ENCODE measurements at places on chromosomes 6 and 20.

DNA sequence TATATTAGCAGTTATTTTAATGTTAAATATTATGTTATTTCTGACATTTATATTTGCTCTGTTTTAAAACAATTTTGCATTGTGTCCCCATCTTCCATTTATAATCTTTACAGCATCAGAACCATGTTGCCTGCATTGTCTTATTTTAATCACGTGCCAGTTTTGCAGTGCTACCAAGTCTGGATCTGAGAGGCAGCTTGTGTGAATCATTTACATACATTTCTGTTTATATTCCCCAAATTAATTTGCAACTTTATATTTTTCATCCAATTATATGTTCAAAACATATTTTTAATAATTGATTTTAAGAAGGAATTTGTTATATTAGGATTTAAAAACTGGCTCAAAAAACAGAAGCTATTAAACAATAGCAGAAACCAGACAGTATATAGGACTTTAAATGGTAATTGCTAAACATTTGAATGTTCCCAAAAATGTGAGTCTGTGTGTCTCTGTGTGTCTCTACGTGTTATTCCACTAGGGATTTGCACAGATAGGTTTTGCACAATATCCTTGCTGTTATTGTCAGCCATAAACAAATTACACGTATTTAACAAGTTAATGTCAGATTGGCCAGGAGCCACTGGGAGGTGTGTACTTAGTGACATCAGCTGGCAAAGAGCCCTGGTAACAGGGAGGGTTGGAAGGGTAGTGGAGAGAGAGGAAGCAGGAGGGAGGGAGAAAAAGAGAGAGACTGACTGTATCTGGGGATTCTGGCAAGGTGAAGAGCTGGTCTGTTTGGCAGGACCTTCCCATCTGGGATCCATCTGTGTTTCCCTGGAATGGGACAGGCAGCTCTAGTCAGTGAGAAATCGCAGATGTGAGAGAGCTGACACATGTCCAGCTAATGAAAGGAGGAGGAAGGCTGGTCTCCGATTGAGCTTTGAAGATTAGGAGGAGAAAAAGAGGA lies 72.1 kb downstream of the CBFA2T2 start:
- DNase-seq: peak; percentile 84

GRCh38 chr6:1762203-1762602 lies 152.5 kb downstream of the FOXC1 start:
- DNase-seq: no peak

GRCh38 chr20:51064137-51064536 lies 41.2 kb upstream of the KCNG1 start:
- DNase-seq: no peak

- no peak for DNase-seq
Observed at GRCh38 chr20:13061381-13061780, 52.6 kb downstream of the SPTLC3 start.

DNA sequence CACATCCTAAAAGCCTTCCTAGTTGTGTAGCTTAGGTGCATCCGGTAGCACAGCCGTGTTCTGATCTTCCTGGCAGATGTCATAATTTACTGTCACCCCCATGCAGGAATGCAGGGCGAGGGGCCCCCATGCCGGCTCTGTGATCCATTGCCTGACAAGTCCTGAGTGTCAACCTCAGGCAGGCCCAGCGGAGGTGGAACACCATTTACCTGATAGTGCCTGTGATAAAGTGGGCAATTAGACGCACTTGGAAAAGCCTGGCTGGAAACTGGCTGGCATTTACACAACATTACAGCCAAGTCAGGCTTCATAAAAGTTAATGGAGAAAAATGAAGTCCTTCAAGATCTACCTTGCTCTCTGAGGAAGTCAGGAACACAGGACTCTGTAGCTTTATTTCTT lies 521.4 kb upstream of the JAG1 start:
- DNase-seq: no peak

GRCh38 chr20:16349523-16350260 lies 223.6 kb downstream of the KIF16B start:
- no peak for DNase-seq

DNA sequence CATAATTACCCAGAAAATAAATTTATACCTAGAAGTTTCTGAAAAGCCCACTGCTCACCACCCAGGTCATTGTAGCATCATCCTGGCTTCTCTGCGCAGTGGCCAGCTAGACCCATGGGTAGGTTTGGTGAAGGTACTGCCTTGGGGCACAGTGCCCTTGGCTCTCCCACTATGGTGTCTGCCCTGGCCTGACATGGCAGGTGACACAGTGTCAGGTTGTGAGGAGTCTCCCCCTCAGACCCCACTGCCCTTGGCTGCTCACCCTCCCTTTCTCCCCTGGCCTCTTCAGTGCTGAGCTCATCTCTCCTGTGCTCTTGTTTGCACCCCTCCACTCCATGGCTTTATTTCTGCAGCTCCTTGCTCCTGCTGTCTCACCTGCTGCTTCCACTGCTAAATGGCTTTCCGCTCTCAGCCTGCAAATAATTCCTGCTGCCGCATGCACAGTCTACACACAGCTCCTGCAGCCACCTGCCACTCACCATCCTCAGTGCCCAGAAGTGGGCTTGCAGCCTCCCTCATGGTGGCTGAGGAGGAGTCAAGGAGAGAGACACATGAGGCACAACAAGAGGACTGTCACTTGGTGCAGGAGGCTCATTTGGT lies 313.4 kb upstream of the MOCS1 start:
- DNase-seq: no peak

DNA sequence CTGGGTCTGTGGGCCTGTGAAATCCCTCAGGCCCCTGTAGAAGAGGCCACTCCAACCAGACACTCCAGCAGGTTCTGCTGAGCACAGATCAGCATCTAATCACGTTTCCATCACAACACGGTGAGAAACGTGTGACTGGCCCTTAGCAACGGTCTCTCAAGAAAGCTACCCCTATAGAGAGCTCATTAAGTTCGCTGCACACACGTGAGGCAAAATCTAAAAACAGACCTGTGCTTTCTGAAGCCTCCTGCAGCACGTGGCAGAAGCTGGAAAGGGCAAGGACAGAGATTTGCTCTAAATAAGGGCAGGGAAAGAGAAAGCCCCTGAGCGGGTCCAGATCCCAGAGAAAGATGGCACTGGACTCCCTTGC lies 56.5 kb downstream of the GPR6 start:
- DNase-seq: no peak

DNA sequence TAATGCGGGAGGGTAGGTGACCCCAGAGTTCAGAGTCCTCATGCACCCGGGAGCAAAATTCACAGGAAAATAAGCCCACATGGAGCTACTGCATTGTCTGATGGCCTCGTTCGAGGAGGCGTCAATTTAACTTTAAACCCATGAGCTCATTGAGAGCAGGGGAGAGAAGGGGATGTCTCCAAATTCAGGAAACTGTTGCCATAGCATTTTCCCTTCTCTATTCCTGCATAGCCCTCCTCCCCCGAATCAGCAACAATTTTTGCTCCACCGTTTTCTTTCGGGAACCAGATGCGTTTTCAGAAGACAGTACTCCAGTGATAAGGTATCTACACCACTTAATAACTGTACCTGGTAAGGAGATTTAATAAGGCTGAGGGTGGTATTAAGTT lies 324 bp upstream of the LAMP5 start:
- DNase-seq: no peak

- DNase-seq: no peak
Observed at GRCh38 chr6:111872401-111873177, 663 bp downstream of the FYN start.

GRCh38 chr6:131258816-131259476 lies 123.7 kb downstream of the AKAP7 start:
- DNase-seq: peak; percentile 29

DNA sequence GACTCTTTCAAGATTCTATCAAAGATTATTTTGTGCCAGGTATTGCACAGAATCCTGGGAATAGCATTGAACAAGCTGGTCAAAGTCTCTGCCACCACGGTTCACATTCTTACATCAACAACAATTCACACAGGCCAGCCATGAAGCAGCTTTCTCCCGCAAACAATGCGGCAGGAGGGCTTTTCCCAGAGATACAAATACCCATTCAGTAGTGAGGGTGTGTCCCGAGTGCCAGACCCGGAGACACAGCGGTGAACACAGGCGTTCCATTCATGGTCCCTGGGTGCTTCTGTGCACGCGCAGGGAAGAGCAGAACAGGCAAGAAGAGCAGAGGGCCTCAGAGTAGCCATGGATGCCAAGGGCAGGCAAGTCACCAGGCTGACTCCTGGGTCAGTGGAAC lies 83.3 kb upstream of the PDE10A start:
- no peak for DNase-seq

- no peak for DNase-seq
Observed at GRCh38 chr6:136510299-136510698, 39.9 kb downstream of the MAP7 start.

DNA sequence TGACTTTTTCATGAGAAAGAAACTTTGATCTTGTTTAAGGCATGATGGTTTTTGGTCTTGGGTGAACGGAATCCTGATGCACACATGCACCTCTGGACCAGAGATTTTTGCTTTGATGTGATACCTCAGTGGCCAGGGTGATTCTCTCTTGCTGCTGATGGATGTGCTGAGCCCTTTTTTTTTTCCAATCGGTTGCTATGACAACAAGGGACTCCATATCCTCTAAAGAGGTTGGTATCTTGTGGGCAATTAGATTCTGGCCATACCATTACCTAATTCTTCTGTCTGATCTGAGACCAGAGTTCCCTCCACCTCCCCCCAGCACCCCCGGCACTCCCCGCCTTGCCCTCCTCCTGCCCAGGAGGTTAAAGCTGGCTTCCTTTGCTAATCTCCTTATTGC lies 24.9 kb downstream of the PDYN start:
- DNase-seq: no peak

- DNase-seq: no peak
Observed at GRCh38 chr20:3842348-3842930, 4.2 kb upstream of the MAVS start.

DNA sequence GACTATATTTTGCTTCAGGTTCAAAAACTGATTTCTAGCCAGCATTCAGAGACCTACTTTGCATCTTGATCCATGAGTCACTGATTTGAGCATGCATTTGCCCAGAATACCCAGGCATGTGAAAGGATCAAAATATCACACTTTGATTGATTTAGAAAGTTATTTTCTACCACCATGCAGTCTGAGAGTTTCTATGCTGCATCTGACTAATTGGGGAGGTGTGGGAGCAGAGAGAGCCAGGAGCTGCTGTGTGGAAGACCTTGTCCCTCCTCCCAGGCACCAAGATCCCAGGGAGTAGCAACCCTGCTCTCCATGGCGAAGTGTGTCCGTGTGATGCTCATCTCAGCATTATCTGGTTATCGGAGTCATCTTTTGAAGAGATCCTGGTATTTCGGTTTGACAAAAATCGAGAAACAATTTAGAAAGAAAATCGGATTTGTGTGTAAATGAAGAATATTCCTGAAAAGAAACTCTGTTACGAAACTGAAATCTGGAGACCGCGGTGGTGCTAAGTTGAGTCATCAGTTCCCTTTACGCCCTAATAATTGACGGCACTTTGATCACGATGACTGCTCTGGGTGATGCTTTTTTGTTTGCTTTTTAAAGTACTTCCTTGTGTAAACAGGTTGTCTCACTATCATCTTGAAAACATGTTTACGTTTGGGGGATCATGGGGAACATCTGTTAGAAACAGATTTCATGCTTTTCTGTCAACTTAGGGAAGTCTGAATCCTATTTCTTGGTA lies 193.4 kb downstream of the BACH2 start:
- DNase-seq: no peak

GRCh38 chr6:64224819-64225218 lies 589.2 kb downstream of the PHF3 start:
- no peak for DNase-seq

- no peak for DNase-seq
Observed at GRCh38 chr6:87965806-87966205, 81.8 kb upstream of the SPACA1 start.

DNA sequence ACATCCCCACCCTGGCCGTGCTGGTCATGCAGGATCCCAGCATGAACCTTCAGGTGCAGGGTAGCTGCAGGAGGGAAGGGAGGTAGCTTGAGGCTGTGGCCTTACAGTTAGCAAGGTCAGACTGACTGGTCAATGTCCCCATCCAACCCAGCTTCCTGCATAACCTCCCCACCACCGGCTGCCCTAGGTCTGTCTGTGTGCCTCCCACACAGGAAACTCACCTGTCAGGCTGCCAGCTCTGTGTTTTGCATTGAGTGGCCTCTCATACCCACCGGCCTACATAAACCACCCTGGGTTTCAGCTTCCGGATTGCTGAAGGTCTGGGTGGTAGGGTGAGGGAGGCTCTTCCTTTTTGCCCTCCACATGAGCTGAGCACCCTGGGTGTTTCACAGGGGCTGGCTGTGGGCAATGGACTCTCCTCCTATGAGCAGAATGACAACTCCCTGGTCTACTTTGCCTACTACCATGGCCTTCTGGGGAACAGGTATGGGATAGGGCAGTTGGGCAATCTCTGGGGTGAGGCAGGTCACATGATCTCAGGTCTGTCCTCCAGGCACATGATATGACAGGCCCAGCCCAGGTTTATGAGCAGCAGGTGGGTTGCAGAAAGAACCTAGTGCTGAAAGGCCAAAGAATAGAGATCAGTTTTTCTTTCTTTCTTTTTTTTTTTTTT lies 1.8 kb downstream of the CTSA start:
- no peak for DNase-seq

GRCh38 chr20:58894652-58895447 lies 42.3 kb downstream of the GNAS start:
- DNase-seq: no peak

DNA sequence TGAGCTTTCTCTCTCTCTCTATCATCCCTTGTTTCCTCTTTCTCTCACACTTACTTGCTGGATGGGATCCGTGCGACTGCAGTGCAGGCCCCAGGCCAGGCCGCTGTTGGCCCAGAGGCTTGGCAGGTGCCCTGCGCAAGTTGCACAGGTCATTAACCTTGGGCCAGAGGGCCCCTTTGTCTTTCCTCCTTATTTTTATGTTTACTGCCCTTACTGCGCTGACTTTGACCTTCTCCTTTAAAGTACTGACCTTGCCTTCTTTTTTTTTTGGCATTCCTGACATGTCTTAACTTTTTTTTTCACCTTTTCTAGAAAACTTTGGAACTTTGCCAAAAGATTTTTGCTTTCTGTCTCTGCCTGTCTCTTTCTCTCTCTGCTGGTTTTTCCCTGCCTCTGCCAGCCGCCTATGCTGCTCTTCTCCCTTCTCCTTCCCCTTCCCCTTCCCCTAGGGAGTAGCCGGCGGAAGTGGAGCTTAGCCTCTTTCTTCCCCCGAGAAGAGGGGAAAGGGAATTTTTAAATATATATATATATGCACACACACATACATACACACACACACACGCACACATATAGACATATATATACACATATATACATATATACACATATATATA lies 59.6 kb upstream of the CDH4 start:
- DNase-seq: no peak

DNA sequence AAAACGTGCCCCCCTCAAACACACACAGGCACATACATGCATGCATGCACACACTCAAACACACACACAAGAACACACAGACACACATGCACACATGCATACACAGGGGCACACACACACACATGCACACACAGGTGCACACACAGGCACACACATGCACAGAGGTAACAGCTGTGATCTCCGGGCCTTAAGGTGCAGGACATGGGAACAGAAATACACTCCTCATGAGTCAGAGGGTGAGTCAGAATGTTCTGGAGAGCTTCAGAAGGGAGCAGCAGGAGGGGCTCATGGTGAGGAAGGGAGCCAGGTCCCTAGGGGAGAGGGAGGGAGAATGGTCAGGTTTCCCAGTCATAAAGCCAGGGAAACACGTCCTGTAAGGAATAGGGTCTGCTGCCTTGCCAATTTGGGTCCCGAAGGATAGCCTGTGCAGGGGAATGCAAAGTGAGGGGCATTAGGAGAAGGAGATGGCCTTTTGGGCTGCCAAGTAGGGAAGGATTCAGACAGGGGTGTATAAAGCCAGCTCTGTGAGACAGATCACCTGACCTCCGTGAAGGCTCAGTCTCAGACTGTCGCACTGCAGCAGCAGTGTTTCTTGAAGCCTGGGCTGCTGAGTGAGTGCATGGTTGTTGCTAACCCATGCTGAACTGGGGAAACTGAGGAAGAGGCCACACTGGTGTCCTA lies 123.9 kb downstream of the MAFB start:
- DNase-seq: peak; percentile 75

Measured in H4 (cell line).